ENCODE measurements at places on chromosomes 2 and 18.

- no peak for DNase-seq
Observed at GRCh38 chr2:69131983-69132675, 119.2 kb downstream of the ANTXR1 start.

DNA sequence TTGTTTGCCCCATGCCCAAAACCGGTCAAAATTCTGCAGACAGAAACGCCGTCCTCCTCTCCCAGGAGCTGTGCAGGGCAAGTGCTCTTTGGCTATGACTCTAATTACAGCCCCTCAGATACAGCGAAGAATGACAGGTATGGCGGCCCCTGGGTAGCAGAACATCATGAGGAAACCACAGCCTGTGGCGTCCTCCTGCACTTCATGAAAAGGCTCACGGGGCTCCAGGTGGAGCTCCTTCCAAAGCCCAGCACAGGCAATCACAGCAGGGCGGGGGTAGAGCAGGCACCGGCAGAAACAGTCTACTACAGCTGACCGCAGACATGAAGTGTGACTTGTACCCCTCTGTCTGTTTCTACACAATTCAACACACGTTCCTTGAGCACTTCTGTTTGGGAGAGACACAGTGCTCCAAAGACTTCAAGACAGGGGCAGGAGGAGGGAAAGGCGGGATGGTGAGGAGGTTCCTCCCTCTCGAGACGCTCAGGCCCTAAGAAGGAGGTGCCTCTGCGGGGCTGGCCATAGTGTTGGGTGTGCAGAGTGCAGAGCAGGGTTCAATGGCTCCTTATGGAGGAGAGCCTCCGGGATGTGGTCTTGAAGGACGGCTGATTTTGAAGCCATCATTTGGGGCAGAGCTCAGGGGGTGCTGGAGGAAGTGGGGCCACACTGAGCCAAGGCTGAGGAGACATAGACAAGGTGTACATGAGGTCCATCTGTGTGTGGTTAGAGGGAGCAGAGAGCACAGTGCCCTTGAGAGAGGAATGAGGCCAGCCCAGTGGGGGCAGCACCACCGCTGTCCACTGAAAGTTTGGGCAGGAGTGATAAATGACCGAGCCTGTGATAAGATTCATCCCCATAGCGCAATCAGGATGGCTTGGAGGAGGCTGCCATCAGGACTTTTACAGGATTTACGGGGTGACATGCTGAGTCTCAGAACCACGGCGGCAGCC lies 468.3 kb downstream of the EIPR1 start:
- DNase-seq = no peak

DNA sequence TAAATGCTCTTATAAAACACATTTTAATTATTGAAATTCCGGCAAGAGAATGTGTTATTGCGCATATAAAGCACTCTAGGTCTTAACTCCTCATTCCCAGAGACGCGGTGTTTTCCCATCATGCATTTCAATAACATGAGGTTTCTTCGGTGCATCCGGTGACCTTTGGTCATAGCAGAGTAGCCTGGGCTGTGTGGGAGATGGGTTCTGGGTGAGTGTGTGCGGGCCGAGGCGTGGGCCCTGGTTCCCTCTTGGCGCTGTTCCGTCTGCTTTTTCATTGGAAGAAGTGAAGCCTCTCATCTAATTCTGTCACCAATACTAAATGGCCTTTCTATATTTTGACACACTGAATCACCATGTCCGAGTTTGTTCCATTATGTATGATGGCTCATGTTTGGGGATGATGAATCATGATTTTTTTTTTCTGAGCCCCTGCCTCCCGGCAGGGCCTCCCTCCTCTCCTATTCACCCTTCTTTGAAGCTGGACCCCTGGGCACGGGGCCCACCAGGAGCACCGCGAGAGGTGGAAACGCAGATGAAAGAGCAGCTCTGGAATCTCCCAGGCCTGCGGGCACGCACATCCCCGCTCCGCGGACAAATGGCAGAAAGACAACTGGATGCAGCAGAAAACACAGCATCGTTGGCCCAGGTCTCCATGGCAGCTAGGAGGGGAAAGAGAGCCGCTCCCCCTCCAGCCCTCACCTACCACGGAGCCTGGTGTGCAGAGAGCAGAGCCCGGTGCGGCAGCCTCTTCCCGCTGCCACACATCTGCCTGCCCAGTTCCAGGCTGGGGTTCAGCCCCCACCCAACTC lies 85.8 kb upstream of the HPCAL1 start:
- no peak for DNase-seq

GRCh38 chr2:235493775-235494715 lies at the start of gene AGAP1:
Gene AGAP1, plus strand, starts transcription at chr2:235494043.
- no peak for DNase-seq

- no peak for DNase-seq
Observed at GRCh38 chr18:23812546-23813440, 123.5 kb downstream of the LAMA3 start.

DNA sequence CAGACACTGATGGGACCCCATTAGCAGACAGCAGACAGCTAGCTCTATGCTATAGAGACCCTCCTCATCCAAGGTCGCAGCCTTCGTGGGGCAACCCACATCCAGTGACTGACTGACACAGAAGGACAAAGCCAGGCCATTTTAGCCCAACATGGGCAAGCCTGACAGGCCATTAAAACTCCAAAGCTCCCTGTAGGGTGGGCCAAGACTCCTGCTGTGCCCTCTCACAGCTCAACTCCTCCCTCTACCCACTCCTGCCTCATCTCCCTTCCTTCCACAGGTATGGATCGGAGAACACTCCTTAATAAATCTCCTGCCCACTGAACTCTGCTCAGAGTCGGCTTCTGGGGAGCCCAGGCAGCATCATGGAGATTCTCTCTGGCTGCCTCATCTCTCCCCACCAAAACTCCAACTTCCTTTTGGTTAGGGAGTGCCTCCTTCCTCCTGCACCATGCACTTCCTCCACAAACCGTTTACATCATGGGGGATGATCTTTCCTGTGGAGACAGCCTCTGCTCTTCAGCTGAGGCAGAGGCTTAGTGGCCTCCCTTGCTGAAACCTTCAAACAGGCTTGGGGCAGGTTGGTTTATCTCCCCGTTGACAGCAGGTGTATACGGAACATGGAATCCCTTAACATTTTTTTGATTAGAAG lies 86.5 kb downstream of the ACTR3 start:
- no peak for DNase-seq

GRCh38 chr2:171492664-171493063 lies 29.6 kb upstream of the CYBRD1 start:
- DNase-seq = no peak

GRCh38 chr2:150129921-150130575 lies 357.4 kb downstream of the RND3 start:
- no peak for DNase-seq

- no peak for DNase-seq
Observed at GRCh38 chr18:26073758-26074157, 16.7 kb downstream of the SS18 start.

DNA sequence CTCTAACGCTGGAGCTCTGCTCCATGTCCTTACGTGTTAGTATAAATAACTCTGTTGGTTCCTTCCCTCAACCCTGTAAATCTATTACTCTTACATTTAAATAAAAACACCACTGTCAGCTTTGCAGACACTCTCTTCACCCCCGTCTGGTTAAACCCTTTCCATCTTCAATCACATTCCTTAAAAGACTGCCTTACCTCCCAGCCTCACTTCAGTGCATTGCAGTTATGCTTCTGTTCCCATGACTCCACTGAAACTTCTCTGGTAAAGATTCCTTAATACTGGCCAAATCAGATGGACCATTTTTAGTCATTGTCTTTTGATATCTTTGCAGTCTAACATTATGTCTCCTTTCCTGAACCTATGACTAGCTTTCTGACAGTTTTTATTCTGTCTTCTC lies 61.7 kb downstream of the EML4 start:
- no peak for DNase-seq

DNA sequence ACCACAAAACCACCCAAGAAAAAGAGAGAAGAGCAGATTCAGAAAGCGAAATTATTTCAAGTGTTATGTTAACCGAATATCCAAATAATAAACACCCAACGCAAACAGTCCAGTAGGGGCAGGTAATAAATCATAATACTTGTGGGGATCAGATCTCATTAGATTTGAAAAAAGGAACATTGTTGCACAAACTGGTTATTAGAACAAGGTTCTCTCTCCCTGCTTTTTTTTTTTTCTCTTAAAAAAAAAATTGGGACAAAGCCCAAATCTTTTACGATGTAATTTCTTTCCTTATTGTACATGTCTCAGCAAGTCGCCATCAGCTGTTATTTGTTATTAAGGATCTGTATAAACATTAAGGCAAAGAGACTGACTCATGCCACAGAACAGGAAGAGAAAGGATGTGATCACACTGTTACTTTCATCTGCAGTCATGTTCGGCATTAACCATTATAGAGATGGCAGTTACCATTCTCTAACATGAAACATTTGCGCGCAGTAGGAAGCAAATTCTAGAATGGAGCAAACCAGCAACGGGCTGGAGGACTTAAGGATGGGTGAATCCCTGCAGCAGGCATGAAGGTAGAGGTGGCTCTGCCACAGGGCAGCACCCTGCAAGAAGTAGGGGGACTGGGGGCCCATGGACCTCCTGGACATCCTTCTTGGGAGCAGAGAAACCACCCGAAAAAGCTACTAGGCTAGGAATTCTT lies 42.0 kb downstream of the EPHA4 start:
- DNase-seq = no peak

DNA sequence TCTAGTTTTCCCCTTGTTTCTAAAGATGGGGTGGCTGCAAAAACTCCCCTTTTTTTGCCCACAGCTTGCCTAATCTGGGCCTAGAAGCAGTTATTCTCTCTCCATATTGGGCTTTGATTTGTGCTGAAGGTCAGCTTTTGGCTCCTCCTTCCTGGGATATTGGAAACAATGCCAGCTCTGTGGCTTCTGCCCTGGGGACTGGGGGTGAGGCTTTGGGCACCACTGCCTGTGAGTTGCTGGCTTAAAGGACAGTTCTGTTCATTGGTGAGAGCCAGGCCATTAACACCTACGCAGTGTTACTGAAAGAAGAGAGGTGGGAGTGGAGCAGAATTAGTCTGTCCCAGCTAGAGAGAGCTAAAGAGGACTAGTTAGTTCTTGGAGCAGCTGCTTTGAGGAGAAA lies 4.3 kb downstream of the UBXN2A start:
- DNase-seq = no peak

DNA sequence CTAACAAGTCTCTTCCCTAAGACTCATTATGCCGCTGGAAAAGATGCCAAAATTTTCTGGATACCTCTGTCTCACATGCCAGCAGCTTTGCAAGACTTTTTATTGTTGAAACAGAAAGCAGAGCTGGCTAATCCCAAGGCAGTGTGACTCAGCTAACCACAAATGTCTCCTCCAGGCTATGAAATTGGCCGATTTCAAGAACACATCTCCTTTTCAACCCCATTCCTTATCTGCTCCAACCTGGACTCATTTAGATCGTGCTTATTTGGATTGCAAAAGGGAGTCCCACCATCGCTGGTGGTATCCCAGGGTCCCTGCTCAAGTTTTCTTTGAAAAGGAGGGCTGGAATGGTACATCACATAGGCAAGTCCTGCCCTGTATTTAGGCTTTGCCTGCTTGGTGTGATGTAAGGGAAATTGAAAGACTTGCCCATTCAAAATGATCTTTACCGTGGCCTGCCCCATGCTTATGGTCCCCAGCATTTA lies 26.3 kb downstream of the DHRS9 start:
- no peak for DNase-seq

DNA sequence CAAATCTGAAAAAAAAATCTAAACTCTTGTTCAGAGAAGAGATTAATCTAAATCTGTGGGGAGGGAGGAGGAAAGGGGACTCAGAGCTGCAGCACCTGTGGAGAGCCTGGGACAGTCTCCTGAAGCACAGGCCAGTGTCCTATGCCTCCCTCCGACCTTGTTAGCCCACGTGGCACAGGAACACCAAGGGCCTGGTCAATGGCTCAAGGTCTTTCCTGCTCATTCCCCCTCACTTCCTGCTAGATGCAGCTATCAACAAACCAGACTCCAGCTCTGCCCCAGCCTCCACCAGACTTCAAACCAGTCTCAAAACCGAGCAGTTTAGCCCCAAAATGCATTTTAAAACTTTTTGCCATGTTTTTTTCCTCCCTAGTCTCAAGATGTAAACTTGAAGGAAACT lies 20.1 kb upstream of the SULT1C3 start:
- DNase-seq = no peak

GRCh38 chr2:234869164-234869563 lies 82.7 kb upstream of the SH3BP4 start:
- no peak for DNase-seq

GRCh38 chr18:42534313-42534712 lies 579.3 kb downstream of the PIK3C3 start:
- DNase-seq = no peak

DNA sequence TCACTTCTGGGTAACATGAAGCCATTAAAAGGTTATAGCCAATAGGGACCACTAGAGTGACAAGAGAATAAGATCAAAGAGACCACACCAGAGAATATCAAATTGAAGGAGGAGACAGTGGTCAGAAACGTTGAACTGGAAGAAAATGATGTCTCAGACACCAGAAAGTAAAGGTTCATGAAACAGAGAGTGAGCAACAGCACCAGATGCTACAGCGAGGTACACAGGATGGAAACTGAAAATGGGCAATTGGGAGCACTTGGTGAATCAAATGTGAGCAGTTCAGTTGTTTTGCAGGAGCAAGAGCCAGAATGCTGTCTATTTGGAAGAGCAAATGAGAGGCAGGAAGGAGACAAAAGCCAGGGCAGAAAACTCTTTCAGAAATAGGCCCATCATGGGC lies 162.6 kb downstream of the SS18 start:
- no peak for DNase-seq

GRCh38 chr2:234290671-234291070 lies 206.2 kb downstream of the ARL4C start:
- DNase-seq = peak; percentile 35

GRCh38 chr2:10169581-10169980 lies 47.0 kb downstream of the RRM2 start:
- DNase-seq = no peak

GRCh38 chr2:72921853-72922252 lies 4.5 kb downstream of the EMX1 start:
- DNase-seq = no peak

GRCh38 chr2:174395969-174396630 lies 570 bp downstream of the SCRN3 start:
- DNase-seq = no peak

GRCh38 chr2:449246-450067 lies 161.6 kb upstream of the ALKAL2 start:
- no peak for DNase-seq

- no peak for DNase-seq
Observed at GRCh38 chr2:138610201-138610953, 108.8 kb downstream of the SPOPL start.

- DNase-seq = no peak
Observed at GRCh38 chr18:62485684-62486083, 37.1 kb upstream of the ZCCHC2 start.
